ENCODE measurements at places on chromosomes 5 and 9.

DNA sequence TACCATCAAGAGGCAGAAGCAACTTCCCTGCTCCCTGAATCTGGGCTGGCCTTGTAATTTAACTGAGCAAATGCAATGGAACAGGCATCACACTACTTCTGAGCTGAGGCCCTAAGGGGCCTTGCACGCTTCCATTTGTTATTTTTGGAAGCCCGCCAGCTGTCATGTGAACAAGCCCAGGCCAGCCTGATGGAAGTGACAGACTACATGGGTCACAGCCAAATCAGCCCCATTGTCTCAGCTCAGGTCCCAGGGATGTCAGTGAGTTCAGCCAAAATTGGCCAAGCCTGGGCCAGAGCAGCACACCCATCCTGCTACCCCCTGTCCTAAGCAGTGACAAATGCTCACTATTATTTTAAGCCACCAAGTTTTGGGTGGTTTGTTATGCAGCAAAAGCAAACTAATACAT, 72.8 kb downstream of the PRRT1B start:
- H3K4me1 ChIP-seq, result no peaks in the 10 kb centered on the region
- H3K36me3 ChIP-seq, result peaks cover 4% of the 10 kb centered on the region

- no peak for DNase-seq
- H3K4me1 ChIP-seq, result no peaks in the 10 kb centered on the region
- H3K4me3 ChIP-seq, result no peak overlapping the region
- H3K36me3 ChIP-seq, result no peaks in the 10 kb centered on the region
- H3K27ac ChIP-seq, result no peak overlapping the region
These were observed 2.6 kb upstream of the SLC28A3 start for GRCh38 chr9:84343111-84343521.

GRCh38 chr9:4090491-4090890, 209.4 kb downstream of the GLIS3 start:
- no peaks in the 10 kb centered on the region for H3K4me1 ChIP-seq
- DNase-seq, result no peak

- no peak overlapping the region for H3K4me3 ChIP-seq
- peaks cover under 1% of the 10 kb centered on the region for H3K4me1 ChIP-seq
- H3K36me3 ChIP-seq, result no peaks in the 10 kb centered on the region
- H3K27ac ChIP-seq, result no peak overlapping the region
- H3K27me3 ChIP-seq, result no peaks in the 10 kb centered on the region
These were observed 6.1 kb upstream of the CEP72 start for GRCh38 chr5:606061-606460.

DNA sequence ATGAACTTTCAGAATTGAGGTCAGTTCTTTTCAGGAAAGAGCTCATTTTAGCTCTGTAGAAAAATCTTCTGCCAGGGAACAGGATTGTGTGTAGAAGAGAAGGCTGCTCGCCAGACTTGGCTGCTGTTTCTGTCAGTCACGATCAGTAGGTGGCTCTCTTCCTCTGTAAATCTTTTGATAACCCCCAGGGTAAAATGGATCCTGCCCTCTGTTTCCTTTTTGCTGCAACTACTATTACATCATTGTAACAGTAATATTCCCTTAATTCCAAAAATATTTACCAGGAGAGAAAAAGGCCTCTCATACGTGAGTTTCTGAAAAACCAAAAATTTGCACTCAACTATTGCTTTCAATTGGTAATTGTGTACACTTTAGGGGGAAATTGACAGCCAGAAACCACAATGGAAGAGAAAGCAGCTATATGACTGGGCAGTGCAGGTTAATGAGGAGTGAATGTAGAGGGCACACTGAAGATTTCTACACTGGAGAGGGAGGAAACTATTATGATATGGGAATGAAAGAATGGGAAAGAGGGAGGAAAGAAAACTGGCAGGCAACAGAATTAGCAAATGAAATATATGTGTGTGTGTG, 12.3 kb downstream of the IFNA21 start:
- DNase-seq, result peak; percentile 7
- no peaks in the 10 kb centered on the region for H3K4me1 ChIP-seq
- no peak overlapping the region for H3K4me3 ChIP-seq
- no peak overlapping the region for H3K27ac ChIP-seq
- H3K36me3 ChIP-seq, result no peaks in the 10 kb centered on the region

DNA sequence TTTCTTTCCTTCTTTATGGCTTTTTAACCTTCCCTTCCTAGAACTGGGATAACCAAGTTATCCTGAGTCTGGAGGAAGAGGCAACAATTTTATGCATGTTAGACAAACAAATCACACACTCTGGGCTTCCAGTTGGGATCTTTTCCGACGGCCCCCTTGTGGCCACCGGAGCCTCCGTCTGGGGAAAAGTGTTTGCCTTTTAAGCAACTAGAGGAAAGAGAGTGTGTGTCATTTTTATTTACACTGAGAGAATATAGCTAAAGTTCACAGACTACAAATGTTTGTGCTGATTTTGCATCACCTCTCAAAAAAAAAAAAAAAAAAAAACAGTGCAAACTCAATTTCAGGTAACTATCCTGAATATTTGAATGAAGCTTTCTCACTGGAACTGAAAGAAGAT, 126.2 kb downstream of the SEMA6A start:
- H3K27ac ChIP-seq, result no peak overlapping the region
- peak overlapping the region; percentile 56 for H3K4me3 ChIP-seq
- peaks cover 4% of the 10 kb centered on the region for H3K36me3 ChIP-seq
- H3K4me1 ChIP-seq, result no peaks in the 10 kb centered on the region
- H3K27me3 ChIP-seq, result no peaks in the 10 kb centered on the region
- DNase-seq, result no peak

DNA sequence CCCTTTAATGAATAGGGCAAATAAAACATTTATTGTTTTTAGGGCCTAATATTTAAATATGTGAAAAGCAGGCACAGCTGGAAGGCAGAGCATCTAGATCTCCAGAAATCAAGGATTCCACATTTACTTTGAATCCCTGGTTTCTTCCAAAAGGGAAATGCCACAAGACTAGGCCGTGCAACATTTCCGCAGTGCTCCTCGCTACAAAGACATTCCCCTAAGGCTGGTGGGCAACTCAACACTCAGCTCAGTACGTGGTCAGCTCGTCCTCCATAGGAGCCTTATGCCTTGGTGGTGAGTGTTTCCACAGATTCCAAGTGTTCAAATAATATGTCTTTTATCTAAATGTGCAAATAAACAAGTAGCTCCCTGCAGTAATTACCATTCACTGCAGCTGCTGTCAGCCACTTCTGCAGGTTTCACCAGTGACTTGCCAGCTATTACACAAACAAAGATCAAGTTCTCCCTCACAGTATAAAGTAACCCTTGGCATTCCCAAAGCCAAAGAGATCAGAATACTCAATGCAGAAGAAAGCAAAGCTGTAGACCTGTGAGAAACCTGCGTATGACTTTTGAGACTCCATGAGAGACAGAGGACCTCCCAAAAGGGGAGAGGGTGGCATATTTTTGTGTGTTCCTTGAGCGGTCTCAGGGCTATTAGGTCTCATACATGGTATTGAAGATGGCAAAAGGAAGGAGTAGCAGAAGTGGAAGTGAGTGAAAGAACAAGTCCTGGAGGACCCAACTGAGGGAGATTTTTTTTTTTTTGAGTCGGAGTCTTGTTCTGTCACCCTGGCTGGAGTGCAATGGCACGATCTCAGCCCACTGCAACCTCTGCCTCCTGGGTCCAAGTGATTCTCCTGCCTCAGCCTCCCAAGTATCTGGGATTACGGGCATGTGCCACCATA, 38.0 kb upstream of the TENT2 start:
- DNase-seq, result no peak
- no peak overlapping the region for H3K27ac ChIP-seq
- no peaks in the 10 kb centered on the region for H3K4me1 ChIP-seq
- H3K36me3 ChIP-seq, result no peaks in the 10 kb centered on the region
- no peak overlapping the region for H3K4me3 ChIP-seq
- H3K27me3 ChIP-seq, result no peaks in the 10 kb centered on the region

DNA sequence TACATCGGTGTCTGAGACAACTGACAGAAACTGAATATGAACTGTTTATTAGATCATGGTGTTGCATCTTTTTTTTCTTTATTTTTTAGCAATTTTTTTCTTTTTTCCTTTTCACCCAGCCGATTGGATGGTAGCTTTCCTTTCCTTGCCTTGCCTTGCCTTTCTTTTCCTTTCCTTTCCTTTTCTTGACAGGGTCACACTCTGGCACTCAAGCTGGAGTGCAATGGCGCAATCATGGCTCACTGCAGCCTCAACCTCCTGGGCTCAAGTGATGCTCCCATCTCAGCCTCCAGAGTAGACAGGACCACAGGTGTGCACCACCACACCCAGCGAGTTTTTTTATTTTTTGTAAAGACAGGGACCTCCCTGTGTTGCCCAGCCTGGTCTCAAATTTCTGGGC, 2.8 kb downstream of the PDE6A start:
- no peak overlapping the region for H3K4me3 ChIP-seq
- no peak overlapping the region for H3K27ac ChIP-seq
- DNase-seq, result no peak
- peaks cover 6% of the 10 kb centered on the region for H3K4me1 ChIP-seq

DNA sequence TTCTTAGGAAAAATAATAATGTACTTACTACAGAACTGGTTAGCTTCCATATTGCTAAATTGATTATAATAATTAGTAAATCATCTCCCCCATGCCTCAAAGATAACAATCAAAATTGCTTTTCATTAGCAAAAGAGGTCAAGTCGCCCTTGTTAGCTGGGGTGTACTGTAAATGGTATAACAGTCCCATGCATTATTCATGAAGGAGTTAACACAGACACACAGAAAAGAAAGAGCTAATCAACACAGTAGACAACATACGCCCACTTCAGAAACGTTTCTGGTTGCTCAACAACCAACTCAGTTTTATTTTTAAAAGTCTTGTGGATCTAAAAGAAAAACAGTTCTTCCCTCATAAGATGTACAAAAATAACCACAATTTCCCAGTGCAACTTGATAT, 100.2 kb downstream of the MPDZ start:
- no peak overlapping the region for H3K4me3 ChIP-seq
- no peak overlapping the region for H3K27ac ChIP-seq
- no peaks in the 10 kb centered on the region for H3K27me3 ChIP-seq
- H3K36me3 ChIP-seq, result no peaks in the 10 kb centered on the region
- DNase-seq, result no peak

GRCh38 chr5:149857499-149857898, 87.1 kb downstream of the PDE6A start:
- no peaks in the 10 kb centered on the region for H3K4me1 ChIP-seq
- H3K4me3 ChIP-seq, result no peak overlapping the region
- no peaks in the 10 kb centered on the region for H3K27me3 ChIP-seq
- H3K27ac ChIP-seq, result no peak overlapping the region
- no peaks in the 10 kb centered on the region for H3K36me3 ChIP-seq

GRCh38 chr9:32969270-32969669, 32.2 kb downstream of the APTX start:
- H3K27me3 ChIP-seq, result no peaks in the 10 kb centered on the region
- peaks cover 9% of the 10 kb centered on the region for H3K36me3 ChIP-seq
- H3K27ac ChIP-seq, result no peak overlapping the region
- DNase-seq, result no peak
- no peak overlapping the region for H3K4me3 ChIP-seq

- no peaks in the 10 kb centered on the region for H3K27me3 ChIP-seq
- H3K4me1 ChIP-seq, result no peaks in the 10 kb centered on the region
- no peaks in the 10 kb centered on the region for H3K36me3 ChIP-seq
- H3K27ac ChIP-seq, result no peak overlapping the region
- DNase-seq, result no peak
These were observed 344.2 kb downstream of the TMEM161B start for GRCh38 chr5:87924436-87924835.

DNA sequence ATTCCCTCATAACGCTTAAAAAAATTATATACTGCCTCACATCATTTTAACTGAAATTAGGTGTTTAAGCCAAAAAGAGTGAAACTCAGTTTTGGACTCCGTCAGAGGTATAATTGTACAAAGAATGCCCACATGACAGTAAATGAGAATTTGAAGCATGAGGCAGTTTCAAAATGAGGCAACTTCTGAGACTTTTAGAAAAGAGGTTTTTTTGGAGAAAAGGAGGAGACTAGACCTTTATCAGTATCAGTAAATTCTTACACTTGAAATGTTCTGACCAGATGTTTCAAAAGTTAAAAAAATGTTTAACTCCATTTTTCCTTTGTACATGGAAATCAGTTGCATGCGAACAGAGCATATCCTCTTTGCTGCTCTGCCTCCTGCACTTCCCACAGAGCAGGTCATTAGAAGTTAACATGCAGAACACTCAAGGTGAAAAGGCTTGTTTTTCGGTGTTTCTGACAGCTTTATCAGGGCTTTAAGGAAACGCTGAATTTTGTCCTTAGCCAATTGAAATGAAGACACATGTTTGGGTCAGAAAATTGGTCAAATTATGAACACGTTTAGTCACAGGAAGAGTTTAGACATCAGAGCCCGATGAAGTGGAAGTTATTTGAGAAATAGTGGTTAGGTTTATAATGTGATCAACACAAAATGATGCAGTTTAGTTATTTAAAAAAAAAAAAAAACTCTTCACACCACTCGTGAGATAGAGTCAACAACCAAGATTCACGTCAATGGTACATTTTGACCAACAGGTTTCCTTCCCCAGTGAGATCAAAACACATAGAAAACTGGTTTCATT, 59.5 kb downstream of the PIK3R1 start:
- no peak overlapping the region for H3K4me3 ChIP-seq
- no peak overlapping the region for H3K27ac ChIP-seq
- peaks cover 18% of the 10 kb centered on the region for H3K36me3 ChIP-seq
- H3K4me1 ChIP-seq, result no peaks in the 10 kb centered on the region
- H3K27me3 ChIP-seq, result no peaks in the 10 kb centered on the region
